ENCODE measurements at places on chromosomes 7 and 10.

GRCh38 chr7:115721293-115722217, 309.0 kb downstream of the TFEC start:
- no peak for DNase-seq

- DNase-seq: no peak
These were observed 195.9 kb upstream of the LYZL2 start for GRCh38 chr10:30825495-30825894.

GRCh38 chr7:1912593-1913465, 242.8 kb downstream of the ELFN1 start:
- peak; percentile 27 for DNase-seq

GRCh38 chr7:24786306-24786705, 29.0 kb upstream of the GSDME start:
- peak; percentile 89 for DNase-seq

GRCh38 chr10:69576334-69577011, 3.3 kb upstream of the NEUROG3 start:
- DNase-seq: no peak

DNA sequence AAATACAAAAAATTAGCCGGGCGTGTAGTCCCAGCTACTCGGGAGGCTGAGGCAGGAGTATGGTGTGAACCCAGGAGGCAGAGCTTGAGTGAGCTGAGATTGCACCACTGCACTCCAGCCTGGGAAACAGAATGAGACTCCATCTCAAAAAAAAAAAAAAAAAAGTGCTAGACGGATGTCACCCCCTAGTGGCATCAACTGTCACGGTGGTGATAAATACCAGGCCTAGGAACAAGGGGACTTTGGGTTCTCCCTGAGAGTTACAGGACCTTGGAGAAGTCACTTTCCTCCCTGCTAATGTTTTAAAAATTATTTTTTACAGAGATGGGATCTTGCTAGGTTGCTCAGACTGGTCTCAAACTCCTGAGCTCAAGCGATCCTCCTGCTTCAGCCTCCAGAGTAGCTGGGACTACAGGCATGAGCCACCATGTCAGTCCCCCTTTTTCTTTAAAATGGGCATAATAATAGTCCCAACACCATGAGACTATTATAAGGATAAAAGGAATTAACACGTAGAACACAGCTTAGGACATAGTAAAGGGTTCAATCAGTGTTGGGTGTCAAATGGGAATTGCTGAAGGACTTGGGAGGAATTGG, 2.6 kb upstream of the TMEM130 start:
- DNase-seq: peak; percentile 40

DNA sequence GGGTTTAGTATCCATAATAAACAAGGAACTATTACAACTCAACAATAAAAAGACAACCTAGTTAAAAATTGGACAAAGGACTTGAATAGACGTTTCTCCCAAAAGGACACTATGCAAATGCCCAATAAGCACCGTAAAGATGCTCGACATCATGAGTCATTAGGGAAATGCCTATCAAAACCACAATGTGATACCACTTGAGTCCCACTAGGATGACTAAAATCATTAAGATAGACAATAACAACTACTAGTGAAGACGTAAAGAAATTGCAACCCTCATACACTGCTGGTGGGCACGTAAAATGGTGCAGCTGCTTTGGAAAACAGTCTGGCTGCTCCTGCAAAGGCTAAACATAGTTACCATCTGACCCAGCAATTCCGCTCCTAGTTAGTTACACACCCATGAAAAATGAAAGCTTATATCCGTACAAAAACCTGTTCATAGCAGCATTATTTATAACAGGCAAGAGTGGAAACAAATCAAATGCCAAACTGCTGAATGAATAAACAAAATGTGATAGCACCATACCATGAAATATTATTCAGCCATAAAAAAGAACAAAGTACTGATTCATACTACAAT, 17.3 kb downstream of the CCDC3 start:
- no peak for DNase-seq

DNA sequence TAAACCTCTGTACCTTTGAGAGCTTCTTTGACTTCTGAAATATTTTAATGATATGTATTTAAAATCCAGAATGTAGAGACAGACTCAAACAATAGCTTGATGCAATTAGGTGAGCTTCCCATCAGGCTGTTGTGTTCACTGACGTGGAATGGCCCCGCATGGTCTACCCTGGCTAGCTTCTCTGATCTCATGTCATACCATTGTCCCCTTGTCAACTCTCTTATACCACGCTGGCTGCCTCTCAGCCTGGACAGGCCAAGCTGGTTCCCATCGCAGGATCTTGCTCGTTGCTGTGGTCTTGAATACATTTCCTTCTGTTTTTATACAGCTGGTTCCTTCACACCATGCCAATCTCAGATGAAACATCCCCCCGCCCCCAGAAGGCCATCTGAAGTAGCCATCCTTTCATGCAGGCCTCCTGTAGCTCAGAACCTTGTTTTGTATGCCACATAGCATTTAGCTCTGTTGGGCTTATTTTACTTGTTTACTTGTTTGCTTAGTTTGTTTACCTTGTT, 84.2 kb downstream of the FANK1 start:
- no peak for DNase-seq

GRCh38 chr10:119597405-119598186, 832 bp upstream of the TIAL1 start:
- DNase-seq: no peak

GRCh38 chr10:58189269-58189668, 78.4 kb downstream of the IPMK start:
- DNase-seq: peak; percentile 0

GRCh38 chr10:103276896-103277712, at the start of gene INA:
TSS of gene INA (plus strand) at chr10:103277138. CDS start at chr10:103277212, 74 bp downstream.
- no peak for DNase-seq

DNA sequence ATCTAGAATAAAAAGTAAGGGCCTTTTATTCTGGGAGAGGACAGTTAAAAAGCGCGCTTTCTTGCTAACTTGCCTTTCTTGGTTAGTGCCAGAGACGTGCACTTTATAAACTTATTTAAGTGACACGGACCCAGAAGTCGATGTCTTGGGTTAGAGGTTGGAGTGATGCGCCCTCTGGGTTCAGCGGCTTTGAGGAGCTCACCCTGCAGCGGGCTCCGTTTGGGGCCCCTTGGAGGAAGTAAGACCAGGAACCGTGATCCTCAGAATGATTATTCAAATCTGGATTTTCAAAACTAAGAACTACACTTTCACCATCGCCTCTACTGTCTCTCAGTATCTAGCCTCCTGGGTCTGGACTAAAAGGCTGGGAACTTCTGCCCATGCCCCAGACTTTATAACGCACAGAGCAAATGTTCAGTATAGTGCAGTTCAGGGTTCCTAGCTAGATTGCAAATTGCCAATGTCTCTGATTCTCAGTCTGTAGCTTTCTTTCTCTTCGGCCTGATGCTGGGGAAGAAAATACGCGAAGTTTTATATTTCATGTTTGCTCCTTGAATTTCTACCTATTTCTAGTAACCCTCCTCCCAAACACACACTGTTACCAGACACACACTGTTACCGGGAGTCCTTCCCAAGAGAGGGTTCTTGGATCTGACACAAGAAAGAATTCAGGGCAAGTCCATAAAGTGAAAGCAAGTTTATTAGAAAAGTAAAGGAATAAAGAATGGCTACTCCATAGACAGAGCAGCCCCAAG, 18.6 kb upstream of the SMO start:
- DNase-seq: peak; percentile 60

DNA sequence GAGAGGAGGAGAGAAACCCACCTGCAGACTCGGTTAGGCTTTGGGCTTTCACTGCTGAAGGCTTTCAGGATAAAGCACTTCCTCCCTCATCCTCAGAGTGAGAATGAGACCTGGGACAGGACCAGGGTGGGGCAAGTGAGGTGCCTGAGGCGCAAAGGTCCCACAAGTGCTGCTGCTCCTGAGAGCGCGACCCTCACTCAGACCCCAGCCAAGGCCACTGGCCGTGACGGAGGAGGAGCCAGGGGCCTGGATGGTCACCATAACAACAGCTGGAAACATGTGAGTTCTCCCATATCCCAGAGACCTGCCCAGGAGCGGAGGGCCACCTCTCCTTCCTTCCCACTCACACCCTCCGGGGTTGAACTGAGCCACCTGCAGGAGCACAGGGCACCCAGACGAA, 46.9 kb upstream of the MKRN1 start:
- no peak for DNase-seq

DNA sequence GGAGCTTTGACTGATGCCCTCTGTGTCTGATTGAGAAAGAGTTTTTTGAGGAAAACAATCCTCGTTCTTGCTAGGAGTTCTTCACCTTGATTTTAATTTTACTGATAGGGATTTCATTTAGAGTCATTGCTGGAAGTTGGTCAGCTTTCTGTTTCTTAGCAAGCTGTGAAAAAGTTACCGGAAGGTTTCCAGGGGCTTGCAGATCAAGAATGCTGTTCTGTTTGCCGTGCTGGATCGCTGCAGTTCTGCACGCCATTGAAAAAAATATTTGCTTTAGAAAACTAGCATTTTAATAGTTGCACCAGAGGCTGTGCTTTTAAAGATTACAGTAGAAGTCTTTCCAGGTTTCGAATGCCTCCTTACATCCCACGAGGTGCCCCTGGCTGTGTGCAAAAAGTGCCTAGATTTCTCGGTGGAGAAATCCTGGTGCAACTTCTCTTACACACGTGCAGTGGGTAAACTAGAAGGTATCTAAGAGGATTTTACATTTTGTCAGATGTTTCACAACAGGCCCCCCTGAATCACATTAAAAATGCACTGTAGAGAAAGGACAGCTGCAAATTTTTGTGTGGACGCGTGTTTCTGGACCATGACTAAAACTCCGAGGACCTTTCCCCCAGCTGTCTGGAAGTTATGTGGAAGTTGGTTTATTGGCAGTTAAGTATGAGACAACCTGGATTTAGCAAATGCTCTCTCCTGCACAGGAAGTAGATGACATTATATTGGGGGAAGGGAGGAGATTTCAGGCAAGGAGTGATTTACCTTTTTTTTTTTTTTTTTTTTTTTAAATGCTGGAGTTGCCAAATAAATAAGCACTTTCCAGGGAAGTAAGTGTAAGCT, 5.8 kb downstream of the TCF7L2 start:
- DNase-seq: no peak

- no peak for DNase-seq
These were observed 29.0 kb upstream of the WDFY4 start for GRCh38 chr10:48655411-48656240.

DNA sequence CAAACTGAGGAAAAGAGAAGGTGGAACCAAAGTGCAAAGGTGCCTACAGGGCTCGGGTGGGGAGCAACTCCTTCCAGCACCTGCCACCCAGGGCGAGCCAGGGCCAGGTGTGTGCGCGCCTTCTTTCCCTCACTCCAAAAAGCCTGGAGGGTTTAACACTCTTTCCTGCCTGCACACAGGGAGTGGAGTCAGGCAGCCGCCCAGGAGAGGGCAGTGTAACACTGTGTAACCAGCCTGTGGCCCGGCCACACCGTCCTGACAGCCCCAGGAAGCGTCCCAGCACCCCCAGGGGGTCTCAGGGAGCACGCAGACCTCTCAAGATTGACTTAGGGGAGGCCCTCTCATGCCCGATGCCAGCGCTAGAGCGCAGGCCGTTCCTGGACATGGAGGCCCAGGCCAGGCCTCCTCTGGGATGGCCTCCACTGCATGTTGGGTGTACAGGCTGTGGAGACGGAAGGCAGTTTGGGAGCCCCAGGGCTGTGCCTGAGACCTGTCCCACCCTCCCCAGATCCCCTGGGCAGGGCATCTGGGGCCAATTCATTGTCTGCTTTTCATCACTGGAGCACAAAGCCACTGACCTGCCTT, 13.4 kb downstream of the BRI3 start:
- peak; percentile 13 for DNase-seq

DNA sequence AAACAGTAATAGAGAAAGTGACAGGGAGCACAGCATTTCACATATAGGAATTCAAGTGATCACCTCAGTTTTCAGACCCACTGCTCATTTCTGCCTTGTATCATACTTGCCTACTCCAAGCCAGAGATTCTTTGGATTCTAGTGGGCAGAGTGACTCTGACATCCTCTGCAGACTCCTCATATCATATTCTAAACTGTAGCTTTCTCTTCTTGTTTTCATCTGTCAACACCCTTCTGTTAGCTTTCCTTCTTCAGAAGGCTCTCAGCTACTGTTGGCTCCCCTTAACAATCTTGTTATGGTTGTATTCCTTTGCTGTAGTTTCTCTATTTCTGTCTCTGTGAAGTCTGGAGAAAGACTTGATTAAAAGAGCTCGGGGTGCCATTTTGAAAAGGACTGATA, 120.5 kb downstream of the CTNNA3 start:
- DNase-seq: no peak

DNA sequence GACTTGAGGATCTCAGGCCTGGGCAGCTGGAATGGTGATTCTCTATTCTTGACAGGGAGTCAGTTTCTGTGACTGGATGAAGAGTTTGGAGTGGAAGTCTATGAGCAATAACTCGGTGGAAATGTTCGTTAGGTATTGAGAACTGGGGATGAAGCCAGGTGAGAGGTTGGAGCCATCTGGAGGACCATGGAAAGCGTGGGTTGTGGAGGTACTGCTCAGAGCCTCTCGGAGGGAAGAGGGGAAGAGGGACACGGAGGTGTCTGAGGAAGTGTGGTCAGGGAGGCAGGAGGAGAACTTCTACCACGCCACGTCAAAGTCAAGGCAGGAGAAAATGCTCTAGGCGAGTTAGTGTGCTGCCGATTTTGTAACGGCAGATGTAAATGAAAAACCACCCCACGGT, 430.7 kb downstream of the DPP6 start:
- no peak for DNase-seq

DNA sequence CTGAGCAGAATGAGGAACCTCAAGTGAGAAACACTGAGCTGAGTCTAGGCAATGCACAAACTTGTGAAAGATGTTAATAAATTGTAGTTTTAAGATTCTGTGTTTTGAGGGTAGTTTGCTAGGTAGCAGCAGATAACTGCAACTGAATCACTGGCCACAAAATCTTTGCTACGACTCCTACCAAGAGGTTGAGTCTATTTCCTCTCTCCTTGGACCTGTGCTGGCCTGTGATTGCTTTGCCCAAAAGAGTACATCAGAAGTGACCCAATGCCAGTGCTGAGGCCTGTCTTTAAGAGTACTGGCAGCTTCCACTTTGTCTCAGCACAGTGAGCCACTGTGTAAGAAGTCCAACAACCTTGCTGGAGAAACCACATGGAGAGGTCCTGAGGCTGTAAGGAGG, 11.9 kb upstream of the TSPAN13 start:
- peak; percentile 6 for DNase-seq

GRCh38 chr10:2978111-2978510, 89.2 kb upstream of the PFKP start:
- DNase-seq: peak; percentile 62

GRCh38 chr7:18225067-18225466, 197.4 kb upstream of the PRPS1L1 start:
- DNase-seq: peak; percentile 86

GRCh38 chr10:50605269-50605950, 18.3 kb downstream of the SGMS1 start:
- peak; percentile 38 for DNase-seq

- no peak for DNase-seq
These were observed 33.0 kb downstream of the CAMK2B start for GRCh38 chr7:44292420-44292817.

DNA sequence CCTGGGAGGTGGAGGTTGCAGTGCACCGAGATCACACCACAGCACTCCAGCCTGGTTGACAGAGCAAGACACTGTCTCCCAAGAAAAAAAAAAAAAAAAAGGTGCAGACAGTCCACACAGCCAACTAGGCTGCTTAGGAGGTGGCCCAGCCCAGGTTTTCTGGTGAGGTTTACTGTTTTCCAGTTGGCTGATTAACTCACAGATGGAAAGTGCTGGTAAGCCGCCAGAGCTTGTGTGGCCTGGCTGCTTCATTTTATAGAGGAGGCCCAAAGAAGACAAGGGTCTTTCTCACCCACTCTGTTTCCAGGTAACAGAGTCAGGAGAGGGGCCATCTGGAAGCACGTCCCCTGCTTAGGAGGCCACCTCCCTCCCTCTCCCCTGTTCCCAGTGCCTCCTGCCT, 6.2 kb downstream of the RHBDD2 start:
- DNase-seq: no peak

All from MV-4-11 (cell line).